ENCODE measurements at places on chromosomes 3 and 15. TPM values are rescaled to one million over a fixed set of nuclear protein-coding genes. Genes with fewer than 3 reads are reported as not detected.

DNA sequence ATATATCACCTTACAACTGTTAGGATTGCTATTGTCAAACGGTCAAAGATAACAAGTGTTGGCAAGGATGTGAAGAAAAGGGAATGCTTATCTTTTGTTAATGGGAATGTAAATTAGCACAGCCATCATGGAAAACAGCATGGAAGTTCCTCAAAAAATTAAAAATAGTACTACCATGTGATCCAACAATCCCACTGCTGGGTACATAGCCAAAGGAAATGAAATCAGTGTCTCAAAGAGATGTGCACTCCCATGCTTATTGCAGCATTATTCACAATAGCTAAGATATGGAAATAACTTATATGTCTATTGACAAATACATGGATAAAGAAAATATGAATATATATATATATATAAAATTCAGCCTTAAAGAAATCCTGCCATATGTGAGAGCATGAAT lies 274.6 kb downstream of the EDEM1 start:
- ATAC-seq, result no peak

DNA sequence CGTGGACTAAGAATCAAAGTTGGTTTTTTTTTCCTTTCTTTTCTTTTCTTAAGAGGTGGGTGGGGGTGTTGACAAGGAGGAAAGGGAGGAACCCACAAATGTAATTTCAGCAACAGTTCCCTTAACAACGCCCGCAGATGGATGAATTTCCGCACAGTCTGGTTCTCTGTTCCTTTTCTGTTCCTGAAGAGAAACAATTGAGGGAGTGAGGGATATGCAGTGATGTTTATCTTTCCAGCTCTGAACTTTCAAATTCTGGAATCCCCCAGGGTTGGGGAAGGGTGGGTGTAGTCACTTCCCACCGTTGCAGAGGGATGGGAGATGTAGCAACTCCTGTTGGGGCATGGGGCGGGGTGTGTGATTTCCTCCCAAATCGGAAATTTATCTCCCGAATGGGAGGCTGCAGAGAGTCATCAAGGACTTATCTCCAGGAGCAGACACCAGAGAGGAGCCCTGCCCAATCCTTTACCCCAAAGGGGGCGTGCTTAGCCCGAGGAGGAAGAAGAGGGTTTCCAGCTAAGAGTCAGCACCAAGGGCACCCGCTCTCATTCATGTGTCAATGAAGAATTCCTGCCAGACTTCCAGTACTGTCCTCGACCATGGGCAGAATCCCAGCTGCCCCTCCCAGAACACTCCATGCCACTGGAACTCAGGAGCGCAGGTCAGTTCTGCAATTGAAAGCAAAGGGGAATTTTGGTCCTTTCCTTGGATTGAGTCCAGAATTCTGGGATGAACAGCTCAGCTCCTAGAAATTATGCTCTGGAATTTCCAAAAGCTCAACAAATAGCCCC lies 35.0 kb upstream of the CFAP161 start:
- ATAC-seq, result no peak

DNA sequence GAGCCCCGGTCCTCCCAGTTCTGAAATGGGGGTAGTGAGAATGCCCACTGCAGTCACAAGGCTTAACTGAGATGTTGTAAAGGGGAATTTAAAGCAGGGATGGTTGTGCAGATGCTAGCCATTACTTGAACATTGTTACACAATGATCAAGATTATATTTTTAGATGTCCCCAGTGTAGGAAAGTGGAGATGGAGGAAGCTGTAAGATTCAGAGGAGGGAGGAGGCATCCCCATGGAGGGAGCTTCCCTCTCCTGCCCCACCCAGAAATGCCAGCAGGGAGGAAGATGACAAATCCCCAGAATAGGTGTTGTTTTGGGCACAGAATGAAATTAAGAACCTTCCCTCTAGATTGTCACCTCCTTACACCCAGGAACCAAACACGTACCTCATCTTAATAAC lies 46.1 kb downstream of the EFCAB12 start:
- ATAC-seq, result no peak

DNA sequence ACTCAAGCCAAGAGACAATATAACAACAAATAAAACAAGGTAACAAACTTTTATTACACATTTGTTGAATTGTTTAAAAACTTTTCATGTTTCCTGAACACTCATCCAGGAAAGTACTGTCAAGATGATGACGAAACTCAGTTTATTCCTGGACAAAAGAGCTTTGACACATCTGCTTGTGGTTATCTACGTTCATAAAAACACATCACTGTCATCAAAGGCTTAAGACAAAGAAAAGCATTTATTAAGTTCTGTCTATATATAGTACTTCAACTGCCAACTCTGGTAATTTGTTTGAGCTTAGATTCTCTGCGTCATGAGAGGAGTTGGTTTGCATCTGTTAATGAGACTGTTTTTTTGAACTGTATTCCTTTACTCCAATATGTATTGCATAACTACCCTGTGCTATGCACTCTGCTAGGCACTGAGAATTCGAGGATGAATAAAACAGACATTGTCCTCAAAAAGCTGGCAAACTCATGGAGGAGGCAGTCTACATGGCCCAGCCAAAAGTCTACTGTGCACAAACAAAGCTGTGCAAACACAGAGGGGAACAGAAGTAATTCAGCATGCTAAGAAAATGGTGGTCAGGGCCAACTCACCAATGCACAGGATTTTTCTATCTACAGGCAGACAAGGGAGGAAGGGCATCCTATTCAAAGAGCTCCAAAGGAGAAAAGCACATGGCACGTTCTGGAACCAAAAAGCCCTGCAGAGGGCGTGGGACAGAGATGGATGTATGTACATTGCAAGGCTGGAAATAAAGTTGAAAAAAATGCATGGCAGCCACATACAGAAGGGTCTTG lies 21.5 kb downstream of the PLD1 start:
- no peak for ATAC-seq

DNA sequence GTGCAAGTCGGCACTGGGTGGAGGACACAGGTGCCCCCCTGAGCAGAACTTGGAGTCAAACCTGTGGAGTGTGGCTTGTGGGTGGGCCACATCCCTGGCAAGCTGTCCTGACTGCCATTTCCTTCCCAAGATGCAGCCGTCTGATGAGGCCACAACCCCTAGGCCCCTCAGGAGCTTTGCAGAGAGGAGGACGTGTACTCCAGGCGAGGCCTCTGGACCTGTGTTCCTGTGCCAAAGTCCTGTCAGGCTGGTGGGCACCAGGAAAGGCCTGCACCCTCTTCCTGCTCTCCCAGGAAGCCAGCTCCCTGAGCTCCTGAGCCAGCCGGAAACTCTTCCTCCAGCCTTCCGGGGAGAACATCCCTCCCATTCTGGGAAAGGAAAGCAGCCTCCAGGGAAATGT lies 48.5 kb downstream of the CMTM6 start:
- ATAC-seq, result no peak

GRCh38 chr3:183824761-183825455 lies 469 bp downstream of the MAP6D1 start:
- peak; percentile 48 for ATAC-seq

DNA sequence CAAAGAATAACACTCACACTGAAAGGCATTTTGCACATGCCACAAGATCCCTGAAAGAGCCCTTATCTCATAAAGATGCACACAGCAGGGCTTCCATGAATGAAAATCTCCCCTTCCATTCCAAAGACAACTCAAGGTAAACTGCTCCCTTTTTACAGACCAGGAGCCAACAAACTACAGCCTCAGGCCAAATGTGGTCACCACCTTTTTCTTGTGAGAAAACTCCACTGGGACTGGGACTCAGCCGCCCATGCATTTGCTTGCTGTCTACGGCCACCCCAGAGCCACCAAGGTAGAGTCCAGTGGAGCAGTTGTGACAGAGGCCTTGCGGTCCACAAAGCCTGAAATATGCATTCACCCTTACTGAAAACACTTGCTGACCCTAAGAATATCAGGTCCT lies 334.8 kb downstream of the OCA2 start:
- ATAC-seq, result no peak

Gene CAMKV
- total RNA-seq, result 0.15 TPM

Gene CELSR3
- 20.3 TPM for total RNA-seq

GRCh38 chr3:4503050-4503449 lies 9.9 kb downstream of the ITPR1 start:
- ATAC-seq, result no peak

- no peak for ATAC-seq
Measured at GRCh38 chr3:81913886-81914663, 152.6 kb upstream of the GBE1 start.

Gene TIMP4
- total RNA-seq, result not detected

DNA sequence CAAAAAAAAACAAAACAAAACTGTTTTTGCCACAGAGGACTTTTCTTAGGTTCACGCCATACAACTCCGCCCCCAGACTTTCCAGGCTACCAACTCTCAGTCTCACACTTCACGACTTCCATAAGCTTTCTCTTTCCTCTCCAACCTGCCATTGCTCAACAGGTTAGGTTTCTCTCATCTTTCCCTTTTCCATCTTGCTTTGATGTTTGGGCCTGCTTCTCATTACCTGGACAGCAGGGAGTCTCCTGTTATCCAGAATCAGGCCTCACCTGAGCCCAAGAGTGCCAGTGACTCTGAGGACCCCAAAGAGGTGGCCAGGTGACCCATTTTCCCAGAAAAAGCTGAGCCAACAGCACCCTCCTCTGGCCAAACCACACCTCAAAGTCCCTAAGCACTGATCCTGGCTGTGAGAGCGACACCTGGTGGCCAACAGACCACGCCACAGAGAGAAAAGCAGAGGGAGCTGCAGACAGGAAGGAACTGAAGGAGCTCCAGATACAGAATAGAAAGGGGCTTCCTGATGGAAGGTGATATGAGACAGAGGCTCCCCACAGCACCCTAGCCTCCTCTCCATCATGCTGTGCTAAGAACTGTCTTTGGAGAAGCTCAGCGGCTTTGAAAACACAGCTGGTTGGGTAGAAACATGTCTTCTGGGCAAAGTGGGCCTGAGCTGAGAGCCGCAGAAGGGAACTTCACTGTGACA lies 4.0 kb downstream of the CCDC51 start:
- peak; percentile 44 for ATAC-seq

DNA sequence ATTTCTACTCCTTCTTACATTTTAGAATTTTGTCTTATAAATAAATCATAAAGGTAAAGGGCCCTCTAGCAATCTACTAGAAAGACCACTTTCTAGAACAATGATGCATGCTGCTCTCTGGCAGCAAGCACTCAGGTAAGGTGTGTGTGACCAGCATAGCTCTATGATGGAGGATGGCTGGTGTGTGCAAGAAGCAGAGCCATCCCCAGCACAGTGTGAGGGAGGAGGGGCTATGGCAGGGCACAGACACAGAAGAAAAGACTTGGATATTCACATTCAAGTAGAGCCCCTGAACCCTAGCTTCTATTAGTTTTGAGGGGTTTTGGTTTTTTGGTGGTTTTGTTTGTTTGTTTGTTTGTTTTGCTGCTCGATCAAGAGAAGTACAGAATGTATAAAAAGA lies 277.1 kb upstream of the CCDC54 start:
- no peak for ATAC-seq

DNA sequence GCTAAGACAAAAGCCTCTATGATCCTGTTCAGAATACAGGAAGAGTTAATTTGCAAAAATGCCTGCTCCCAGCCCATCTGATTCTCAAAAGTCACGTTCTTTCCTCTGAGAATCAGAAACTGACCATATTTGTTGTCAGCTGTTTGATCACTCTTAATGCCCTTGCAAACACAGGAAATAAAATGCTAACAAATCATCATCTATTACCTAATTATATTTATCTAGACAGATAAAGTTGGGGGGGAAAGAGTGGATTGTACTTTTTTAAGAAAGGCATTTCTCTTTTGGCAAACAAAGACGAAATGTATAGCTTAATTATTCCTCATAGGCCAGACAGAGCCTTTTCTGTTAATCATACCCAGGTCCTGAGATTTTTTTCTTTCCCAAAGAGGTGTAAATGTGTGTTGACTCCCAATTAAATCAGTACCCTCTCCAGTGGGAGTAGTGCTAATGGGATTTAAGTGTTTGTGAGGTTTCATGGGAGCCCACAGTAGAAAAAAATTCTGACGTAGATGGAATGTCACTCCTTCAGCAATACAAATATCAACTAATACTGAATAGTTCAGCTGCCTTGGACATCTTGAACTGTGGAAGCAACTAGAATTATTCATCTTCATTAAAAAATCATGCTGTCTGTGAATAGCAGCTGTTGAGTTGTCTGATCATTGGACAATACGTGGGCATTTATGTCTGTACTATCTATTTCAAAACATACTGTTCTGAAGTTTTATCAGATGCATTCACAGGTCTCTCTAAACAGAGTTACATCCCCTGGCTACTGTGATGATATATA lies 22.5 kb upstream of the BNIP2 start:
- ATAC-seq, result no peak

DNA sequence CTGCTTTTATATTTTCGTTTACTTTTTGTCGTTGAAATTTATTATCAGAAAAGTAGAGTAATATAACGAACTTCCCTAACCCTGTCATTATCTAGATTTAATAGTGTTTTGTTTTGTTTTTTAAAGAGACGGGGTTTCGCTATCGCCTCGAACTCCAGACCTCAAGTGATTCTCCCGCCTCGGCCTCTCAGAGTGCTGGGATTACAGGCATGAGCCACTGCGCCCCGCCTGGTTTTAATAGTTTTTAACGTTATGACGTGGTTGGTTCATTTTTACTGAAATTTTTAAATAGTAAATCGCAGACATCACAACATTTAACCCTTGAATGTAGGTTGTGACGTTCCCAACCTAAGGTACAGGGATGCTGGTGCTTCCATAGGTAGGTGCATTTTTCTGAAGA lies 1.0 kb downstream of the NGRN start:
- no peak for ATAC-seq

Gene FBN1
- total RNA-seq, result 0.91 TPM

Gene ALG3
- total RNA-seq, result 49.9 TPM

Gene CILP
- total RNA-seq, result 0.09 TPM

Gene RARB
- not detected for total RNA-seq

Gene ADCY5
- not detected for total RNA-seq

Gene SIDT1
- 20.8 TPM for total RNA-seq

DNA sequence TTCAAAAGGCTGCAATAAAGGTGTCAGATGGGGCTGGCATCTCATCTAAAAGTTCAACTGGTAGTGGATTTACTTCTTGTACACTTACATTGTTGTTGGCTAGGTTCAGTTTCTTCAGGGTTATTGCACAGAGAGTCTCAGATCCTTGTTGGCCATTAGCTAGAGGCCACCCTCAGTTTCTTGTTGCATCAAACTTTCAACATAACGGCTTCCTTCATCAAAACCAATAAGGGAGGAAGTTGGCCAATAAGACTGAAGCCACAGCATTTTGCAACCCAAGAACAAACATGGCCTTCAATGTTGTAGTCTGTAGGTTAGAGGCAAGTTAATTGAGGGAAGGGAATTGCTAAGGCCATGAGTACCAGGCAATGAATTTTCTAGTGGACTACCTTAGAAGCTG lies 218.0 kb downstream of the ZBBX start:
- no peak for ATAC-seq

All from activated T-helper 17 cell treated with anti-CD3 and anti-CD28 coated beads, Interleukin-2, amount 50 U/mL, for 72 hours (primary cell).